ENCODE measurements at places on chromosomes 7 and 10.

DNA sequence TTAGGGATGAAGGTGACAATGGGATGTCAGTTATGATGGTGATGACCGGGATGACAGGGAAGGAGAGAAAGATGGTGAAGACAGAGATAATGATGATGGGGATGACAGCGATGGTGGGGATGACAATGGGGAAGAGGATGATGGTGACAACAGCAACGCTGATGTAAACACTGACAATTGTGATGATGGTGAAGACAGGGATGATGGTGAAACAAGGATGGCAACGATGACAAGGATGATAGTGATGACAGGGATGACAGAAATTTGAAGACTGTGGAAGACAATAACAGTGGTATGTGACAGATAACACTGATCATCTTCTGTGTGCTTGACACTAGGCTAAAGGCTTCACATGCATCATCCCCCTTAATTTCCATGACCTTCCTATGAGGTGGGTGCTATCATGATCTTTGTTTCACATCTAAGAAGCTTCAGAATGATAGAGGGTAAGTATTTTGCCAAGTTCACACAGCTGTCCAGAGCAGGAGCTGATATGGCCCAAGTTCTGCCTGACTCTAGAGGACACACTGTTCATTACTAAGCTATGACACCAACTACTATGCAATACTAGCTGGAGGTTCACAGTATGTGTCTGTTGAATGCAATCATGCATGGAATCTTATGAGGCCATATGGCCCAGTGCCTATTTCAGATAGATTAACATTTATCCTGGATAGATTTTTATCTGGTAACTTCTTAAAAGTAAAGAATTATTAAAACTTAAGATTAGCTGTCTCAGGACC is 105.6 kb downstream of the RNLS start:
- no peak for DNase-seq

DNA sequence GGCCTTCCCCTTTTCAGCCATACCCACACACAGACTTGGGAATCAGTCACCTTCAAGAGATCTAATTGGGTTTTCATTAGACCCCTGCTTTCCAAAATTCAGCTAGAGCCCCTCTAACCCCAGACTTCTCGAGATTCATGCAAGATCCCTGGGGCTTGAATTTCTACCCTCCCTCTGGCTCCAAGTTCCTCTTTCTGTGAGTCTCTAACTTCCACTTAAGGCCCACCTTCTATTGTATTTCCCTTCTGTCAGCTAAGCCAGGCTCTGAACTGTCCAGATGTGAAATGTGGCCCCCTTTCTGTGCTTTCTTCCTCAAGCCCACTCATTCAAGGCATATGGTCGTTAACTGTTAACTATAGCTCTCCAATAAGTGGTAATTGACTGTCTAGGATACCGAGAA is 132.2 kb downstream of the ZNF365 start:
- no peak for DNase-seq

GRCh38 chr7:140616328-140616727 is 24.3 kb downstream of the DENND2A start:
- DNase-seq: no peak

DNA sequence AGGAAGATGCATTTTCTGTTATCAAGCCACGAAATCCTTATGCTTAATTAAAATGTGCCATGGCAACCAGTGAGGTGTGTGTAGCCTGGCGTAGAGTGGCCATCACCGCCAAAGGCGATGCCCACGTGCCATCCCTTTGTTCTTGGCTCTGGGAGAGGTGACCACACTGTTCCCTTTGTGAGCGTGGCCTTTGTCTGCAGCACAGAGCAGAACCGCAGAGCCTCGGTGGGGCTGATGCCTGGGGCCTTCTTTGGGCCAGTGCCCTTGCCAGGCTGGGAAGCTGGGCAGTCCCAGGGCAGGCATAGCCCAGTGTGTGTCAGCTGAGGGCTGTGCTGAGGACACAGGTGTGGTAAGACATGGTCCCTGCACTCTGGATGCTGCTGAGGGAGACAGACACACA is 48.3 kb downstream of the BUB3 start:
- no peak for DNase-seq

- DNase-seq: no peak
Observed at GRCh38 chr10:13383399-13383761, 35.3 kb upstream of the SEPHS1 start.

- DNase-seq: peak; percentile 28
Observed at GRCh38 chr10:42754155-42755027, 28.2 kb upstream of the BMS1 start.

GRCh38 chr7:95781961-95782586 is 9.7 kb downstream of the DYNC1I1 start:
- no peak for DNase-seq

DNA sequence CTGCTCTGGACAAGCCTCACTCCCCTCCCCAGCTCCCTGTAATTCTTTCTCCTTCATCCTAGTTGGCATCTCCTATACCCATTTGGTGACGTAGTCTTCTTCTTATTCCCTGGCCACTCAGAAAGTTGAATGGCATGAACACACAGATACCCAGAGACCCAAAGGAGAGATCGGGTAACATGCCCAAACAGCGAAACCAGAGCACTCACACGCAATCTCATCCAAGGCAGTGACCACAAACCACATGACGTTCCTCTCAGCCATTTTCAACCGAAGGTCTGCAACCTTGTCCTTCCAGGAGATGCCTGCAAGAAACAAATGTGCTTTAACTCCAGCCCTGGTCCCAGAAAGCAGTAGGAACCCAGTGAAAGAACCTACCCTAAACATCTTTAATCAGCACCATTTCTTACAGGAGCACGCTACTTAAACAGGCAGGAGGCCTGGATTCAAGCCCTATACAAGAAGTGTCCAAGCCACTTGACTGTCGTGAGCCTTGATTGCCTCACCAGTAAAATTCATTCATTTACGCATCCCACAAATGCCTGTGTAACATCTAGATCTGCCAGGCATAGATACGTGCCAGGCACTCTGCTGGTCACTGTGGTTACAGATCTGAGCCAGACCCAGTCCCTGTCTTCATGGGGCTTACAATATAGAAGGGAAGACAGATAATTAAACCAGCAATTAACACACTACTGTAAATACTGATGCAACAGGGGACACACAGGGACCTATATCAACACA is 37.1 kb downstream of the XPNPEP1 start:
- no peak for DNase-seq

DNA sequence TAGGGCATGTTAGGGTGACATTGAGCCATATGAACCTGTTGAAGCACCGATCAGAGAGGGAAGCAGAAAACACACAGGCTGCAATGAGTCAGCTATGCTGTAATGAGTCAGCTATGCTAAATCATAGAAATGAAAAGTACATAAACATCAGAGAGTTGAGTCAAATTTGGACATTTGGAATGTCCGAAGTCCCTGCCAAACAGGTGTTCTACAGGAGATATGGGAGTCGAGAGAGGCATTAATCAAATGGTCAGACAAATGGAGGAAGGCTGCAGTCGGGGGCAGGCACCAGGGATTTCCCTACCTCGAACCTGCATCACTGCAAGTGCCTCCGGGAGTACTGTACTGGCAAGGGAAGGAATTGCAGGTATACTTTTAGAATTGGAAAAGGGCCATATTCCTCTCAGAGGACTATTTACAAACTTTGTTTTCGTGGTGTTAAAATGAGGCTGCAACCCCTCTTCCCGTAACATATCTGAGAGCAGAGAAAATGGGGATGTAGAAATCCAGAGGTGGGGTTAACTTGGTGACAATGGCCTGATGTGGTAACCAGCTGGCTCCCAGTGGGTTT is 8.8 kb upstream of the ZC3HAV1 start:
- no peak for DNase-seq

DNA sequence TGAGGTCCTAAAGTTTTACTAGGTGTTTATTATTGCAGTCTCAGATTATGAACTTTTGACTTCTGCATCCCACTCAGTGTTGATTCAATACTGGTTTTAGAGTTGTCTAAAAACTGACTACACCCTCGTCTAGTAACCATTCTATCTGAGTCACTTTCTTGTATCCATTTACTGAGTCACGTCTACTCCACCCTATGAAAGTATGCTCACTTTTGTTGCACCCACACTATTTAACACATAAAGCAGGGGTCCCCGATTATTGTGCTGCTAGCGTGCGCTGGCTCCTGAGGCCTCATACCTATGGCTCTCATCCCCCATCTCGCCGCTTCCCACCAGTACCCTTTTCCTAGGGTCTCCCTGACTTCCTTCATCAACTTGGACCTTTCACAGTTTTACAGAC is 2.0 kb downstream of the SAMD9 start:
- no peak for DNase-seq

GRCh38 chr7:55065079-55065478 is 46.3 kb downstream of the EGFR start:
- no peak for DNase-seq

DNA sequence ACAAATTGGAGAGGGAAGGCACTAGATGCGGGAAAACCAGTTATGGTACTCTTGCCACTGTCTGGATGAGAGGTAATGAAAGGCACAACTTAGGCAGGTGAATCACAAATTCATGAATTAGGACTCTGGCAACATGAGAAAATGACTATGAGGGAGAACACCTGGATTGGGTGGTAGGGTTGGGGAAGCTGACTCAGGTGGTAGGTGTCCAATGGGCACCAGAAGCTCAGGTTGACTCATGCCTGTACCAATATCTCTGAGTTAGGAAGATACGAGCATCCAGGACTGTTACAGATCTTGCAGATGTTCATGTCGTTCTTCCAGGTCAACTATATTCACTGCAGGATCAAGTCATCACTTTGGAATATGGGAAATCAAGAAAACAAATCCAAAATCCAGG is 56.7 kb downstream of the NPY start:
- DNase-seq: no peak

- no peak for DNase-seq
Observed at GRCh38 chr7:14418633-14419032, 429.2 kb upstream of the ETV1 start.
